Kidney tubule cell (primary cell): ENCODE measurements at places on chromosomes 12 and 14.

GRCh38 chr14:101010293-101010692, 106.8 kb upstream of the RTL1 start:
- no peak for DNase-seq

DNA sequence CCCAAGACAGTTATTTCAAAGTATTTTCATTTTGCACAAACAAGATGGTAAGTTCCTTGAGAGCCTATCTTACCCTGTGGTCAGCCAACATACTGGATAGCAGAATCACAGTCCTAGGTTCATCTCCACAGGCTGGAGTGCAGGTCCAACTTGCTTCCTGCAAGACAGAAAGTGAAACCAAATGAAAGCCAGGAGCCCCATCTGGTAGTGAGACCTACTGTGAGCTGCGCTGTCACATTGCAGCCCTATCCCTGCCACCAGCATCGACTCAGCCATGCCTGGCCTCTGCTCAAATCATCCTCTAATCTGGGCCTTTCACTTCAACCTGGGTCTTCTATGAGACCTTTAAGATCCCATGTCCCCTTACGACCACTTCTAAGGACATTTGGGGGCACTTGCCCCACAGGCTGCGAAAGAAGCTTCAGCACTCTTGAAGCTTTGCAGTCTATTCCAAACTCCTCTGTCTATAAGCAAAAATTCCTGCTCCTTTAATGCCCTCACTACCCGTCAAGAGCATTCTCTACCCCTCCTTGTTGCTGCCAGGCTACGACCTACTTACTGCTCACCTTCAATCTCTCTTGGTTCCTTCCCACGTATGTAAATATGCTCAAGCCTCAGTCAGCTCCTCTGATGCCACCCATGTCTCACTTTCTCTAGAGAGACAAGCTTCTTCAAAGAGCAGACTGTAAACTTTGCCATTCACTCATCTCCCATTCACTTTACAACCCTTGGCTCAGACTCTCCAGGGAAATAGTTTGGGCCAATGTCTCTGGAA, 55.9 kb upstream of the TSPAN11 start:
- DNase-seq = no peak

DNA sequence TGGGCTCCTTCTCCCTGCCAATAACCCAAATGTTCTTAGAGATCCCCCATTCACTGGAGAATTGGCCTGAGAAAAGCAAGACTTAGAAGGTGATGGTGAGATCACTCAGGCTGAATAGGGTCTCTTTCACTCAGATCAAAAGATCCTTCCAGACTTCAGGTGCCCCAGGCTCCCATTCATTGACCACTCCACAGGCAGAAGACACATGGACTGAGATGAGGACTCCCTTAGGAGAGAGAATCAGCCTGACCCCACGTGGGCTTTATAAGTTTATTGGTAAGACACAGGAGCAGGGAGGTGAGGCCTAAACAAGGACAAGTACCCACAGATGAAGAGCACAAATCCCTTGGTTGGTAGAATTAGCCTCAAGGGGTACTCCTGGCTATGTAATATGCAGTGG, 6.1 kb upstream of the KRT72 start:
- no peak for DNase-seq

- peak; percentile 41 for DNase-seq
These were observed 167.0 kb downstream of the PPM1H start for GRCh38 chr12:62767946-62768345.

DNA sequence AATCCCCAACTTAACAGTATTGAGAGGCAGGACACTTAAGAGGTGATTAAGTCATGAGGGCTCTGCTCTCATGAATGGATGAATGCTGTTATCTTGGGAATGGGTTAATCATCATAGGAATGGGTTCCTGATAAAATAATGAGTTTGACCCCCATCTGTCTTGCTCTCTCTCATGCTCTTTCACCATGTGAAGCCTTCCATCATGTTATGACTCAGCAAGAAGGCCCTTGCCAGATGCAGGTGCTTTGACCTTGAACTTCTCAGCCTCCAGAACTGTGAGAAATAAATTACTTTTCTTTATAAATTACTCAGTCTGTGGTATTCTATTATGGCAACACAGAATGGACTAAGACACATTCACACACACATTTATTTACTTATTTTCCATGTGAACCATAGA, 89.0 kb upstream of the PPM1H start:
- no peak for DNase-seq

DNA sequence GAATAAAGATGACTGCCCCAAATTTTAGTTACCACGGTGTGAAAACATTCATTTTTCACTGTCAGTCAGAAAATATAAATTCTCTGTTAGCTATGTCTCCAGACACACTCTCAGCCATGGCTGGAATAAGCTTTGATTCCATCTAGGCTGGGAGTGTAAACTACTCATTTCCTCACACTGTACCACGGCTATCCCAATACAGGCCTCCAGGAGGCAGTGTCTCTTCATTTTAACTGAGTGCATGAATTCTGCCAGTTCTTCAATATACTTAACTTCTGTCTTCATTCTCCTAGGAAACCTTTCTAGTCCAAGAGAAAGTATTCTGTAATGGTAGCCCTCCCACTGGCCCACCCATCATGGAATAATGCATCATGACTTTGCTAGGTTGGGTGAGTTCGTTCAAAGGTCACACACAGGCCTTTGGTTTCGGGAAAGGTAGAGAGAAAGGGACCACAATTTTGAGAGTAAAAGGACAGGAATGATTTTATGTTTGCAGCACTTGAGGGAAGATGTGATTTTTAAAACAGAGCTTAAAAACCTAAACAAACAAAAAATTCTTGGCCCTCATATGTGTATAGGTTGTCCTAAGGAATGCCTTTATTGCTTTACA, 381.1 kb downstream of the SEC23A start:
- DNase-seq = peak; percentile 55

- peak; percentile 66 for DNase-seq
These were observed 79.2 kb upstream of the BTG1 start for GRCh38 chr12:92224685-92225331.

DNA sequence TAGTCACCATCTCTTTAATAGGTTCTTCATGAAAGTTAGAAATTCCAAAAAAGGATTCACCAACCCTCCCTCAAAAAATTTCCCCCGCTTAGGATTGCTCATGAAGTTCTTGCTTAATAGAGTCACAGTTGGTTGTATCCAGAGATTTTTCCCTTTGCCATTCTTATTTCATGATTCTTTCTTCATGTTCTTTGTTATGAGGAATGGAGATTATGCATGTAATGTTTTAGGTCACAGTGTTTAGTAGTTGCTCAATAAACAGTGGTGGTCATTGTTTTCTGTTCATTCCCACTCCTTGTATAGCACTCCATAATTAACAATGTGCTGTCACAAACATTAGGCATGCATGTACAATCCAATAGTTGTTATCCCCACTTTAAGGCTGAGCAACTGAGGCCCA, 51.2 kb upstream of the RTRAF start:
- no peak for DNase-seq

DNA sequence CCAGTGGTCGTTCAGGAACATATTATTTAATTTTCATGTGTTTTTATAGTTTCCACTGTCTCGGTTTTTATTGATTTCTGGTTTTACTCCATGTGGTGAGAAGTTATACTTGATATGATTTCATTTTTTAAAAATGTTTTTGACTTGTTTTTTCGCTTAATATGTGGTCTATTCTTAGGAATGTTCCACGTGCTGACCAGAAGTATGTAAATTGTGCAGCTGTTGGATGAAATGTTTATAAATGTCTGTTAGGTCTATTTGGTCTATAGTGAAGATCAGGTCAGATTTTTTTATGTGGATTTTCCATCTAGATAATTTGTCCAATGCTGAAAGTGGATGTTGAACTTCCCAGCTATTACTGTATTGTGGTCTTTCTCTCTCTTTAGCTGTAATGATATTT, 433.8 kb upstream of the MIS18BP1 start:
- no peak for DNase-seq

GRCh38 chr12:3740480-3741231, 12.3 kb downstream of the CRACR2A start:
- DNase-seq = no peak

DNA sequence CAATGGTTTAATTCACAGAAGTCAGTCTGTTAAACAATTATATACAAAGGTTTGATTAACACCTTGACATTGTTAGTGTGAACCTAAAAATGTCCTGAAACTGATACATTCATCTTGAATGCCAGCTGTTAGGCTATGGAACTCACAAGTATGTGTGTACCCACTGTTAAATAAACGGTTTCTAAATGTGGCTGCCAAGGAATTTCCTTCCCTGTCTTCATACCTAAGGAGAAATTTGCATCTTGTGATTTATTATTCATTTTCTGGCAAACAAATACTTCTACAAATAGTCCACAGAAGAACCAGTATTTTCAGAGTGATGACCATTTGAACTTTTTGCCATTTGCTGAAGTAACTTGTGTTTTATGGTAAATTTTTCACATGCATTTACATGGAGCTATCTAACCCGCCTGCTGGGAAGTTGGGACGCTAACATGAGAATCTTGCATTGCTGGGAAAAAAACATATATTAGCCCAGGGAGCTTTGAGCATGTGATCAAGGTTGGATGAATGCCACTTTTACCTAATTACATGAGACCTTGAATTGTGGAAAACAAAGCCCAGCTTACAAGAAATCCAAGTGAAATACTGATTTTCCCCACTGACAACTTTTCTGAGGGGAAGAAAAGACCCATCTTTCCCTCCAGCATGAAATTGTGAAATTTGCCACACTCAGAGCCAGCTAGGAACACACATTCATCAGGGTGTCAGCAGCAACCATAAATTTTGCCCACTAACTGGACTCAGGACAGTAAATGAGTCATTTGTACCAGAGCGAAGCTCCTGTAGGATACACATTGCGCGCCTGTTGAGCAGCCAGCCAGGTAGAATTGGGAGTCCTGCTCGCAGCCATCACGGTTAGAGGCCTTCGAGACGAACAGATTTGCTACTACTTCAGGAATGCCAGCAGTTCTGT, 118.0 kb downstream of the KICS2 start:
- peak; percentile 78 for DNase-seq

GRCh38 chr14:73091044-73091443, 32.7 kb downstream of the RBM25 start:
- no peak for DNase-seq

GRCh38 chr14:79064214-79064613, 894.0 kb downstream of the NRXN3 start:
- DNase-seq = no peak

GRCh38 chr12:113082486-113083148, 26.1 kb downstream of the DTX1 start:
- DNase-seq = peak; percentile 16

DNA sequence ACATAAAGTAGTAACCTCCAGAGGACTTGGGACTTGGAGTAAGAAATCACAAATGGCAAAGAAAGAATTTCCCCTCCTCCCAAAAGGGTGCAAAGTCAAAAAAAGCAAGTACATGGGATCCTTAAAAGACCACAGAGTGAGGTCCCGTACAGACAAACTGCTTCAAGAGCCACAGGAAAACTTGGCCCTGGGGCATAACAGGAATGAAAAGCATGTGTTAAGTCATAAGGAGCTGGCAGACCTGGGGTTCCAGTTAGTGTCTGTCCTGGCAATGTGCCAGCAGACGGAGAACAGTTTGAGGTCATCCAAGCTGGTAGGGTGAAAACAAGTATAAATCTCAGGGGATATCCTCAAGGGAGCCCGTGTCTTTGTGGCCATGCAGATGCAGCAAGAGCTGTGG, 73.2 kb downstream of the HSD17B6 start:
- peak; percentile 89 for DNase-seq

- DNase-seq = no peak
These were observed 176.7 kb downstream of the ADGRD1 start for GRCh38 chr12:131130311-131130911.

- DNase-seq = no peak
These were observed 77.3 kb downstream of the NOS1 start for GRCh38 chr12:117284140-117284539.
